Stimulated activated CD8-positive, alpha-beta memory T cell treated with anti-CD3 and anti-CD28 coated beads, Interleukin-2, amount 100 ng/mL, for 1 hour (primary cell): ENCODE measurements at places on chromosomes 4 and X.
A peak's percentile ranks its signal among the peaks of the same experiment; 100 is the strongest.

DNA sequence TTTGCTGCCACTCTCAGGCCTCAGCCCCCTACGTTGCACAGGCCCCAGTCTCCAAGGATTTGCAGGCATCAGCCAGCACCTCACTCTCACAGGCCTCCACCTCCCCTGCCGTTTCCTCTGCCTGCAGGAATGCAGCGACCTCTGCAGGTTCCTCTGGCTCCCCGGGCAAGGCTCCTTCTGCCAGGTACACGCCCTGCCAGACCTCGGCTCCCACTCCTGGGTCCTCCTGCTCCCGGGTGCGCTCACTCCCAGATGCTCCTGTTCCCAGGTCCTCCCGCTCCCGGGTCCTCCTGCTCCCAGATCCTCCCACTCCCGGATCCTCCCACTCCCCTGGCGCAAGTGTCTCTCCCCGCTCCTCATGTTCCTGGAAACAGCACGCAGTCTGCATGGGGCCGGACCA is 144.4 kb upstream of the RADX start:
- no peak for DNase-seq

DNA sequence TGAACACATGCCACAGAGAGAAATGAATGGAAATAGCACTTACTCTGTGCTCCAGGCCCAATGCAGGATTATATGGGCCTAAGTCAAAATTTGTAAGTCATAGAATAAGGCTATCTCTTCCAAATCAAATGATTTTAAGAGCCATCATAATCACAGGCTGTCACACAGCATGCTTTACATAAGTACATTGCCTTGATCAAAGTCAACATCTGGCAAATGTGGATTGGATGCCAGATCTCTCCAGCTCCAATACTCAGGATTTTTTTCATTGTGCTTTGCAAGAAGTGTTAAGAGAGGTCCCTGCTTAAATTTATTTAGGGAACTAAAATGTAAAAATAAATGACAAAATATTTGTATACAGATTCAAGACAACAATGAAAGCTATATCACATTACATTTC is 299.9 kb downstream of the PRDM5 start:
- no peak for DNase-seq

DNA sequence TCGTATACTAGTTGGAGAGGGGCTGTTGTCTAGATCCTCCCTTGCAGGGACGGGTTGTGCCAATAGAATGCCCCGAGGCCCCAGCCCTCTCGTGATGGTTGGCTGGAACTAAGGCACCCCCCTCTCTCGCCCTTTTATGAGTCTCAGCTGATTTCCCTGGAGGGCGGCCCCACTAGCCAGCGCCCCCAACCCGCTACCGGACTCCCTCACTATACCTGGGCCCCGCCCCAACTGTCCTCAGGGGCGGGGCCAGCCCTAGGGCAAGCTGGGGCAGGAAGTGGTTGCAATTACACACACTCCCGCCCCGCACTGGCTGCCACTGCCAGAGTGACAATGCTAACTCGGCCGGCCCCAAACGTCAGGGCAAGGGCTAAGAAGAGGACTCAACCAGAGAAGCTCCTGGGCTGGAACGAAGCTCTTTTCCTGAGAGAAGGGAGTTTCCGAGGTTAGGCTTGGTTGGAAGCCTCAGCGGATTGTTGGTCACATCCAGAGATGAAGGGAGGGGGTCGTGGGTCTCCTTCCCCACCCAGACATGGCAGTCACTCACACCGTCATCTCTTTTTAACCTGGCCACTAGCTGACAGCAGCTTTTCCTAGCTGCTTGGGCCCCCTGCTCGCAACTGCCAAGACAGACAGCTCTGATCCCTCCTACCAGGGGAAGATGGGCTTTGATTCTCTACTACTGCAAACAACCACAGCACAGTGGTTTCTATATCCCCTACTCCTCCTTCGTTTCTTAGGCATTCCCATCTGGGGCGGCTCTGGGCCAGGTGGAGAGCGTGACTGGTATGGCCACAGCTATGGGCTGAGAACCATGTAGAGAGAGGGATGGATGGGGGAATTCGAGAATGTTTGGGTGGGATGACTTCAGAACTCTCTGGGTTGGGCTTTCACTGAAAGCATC is 21.0 kb upstream of the BCORL1 start:
- DNase-seq, result peak; percentile 44

DNA sequence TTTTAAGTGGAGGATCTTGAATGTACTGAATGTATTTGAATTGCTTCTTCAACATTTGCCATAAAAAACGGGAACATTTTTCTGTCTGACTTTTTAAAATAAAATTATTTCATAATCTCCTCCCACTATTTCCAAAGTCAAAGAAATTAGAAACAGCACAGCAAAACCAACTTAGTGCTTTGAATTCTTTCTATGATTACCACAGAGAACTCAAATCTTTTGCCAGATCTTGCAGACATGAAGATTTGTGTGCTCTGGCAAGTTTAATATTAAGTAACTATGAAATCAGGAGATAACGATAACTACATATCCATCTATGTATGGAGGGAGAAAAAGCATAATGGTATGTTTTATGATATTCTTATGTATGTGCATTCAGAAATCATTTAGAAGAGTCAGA is 982.2 kb downstream of the PCDH7 start:
- DNase-seq, result no peak

GRCh38 chrX:108399418-108400165 is 38.6 kb downstream of the COL4A6 start:
- no peak for DNase-seq

DNA sequence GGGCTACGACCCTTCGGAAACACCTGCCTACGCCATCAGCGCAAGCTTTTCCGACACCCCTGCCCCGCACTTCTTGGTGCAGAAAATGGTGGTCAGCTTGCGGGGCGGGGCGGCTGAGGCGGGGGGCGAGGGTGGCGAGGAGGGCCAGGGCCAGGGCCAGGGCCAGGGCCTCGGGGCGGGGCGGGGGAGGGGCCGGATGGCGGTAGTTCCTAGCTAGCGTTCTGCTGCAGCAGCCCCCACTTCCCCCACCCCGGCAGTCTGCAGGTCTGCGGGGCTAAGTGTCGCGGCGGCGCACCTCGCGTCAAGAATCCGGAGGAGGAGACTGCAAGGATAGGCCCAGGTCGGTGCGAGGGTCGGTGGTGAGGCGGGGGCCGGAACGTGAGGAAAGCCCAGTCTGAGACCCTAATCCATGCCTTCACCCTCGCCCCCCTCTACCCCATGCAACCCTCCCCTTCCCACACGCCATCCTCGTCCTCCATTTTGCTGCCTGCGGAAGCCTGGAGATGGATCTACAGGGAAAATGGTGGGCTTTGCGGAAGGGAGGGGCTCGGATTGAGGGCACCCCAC is 600 bp downstream of the BEX4 start:
- DNase-seq, result no peak

GRCh38 chrX:119398974-119399771 is at the start of gene SLC25A43:
Gene SLC25A43, plus strand, starts transcription at chrX:119399336. Its CDS starts 68 bp downstream, at chrX:119399404.
- DNase-seq, result peak; percentile 1

DNA sequence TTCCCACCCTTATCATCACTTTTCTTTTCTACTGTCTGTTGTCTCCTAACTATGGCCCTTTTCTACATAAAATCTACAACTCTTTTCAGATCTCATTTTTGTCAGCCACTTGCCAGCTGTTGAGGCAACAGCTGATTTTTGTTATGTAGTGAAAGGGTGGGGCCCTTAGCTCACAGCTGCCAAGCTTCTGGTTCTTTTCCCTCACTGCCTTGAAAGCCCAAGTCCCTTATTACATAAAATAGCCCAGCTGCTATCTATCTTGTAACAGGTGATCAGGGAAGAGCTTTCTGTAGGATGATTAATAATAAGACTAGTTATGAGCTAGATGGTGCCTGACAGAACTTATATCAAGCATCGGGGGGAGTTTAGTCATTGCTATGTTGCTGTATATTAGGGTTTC is 45.9 kb downstream of the ADGRL3 start:
- DNase-seq, result no peak

DNA sequence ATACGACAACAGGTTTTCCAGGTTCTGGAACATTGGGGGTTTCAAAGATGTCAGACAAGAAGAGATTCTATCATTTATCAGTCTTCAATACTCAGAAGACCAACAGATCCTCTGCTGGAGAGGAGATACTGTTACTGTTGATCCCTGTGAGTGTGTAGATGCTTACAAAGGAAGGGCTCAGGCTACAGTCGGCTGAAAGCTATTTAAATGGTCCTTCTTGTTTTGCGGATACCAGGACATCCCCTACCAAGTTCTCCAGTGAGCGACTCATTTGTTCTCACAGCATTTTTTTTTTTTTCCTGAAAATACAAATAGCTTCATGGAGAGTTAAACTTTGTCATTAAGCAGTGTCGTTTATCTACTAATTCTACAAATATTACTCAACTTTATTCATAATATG is 201.6 kb downstream of the CAMK2D start:
- no peak for DNase-seq

GRCh38 chr4:14138106-14138505 is 510.6 kb upstream of the BOD1L1 start:
- no peak for DNase-seq

DNA sequence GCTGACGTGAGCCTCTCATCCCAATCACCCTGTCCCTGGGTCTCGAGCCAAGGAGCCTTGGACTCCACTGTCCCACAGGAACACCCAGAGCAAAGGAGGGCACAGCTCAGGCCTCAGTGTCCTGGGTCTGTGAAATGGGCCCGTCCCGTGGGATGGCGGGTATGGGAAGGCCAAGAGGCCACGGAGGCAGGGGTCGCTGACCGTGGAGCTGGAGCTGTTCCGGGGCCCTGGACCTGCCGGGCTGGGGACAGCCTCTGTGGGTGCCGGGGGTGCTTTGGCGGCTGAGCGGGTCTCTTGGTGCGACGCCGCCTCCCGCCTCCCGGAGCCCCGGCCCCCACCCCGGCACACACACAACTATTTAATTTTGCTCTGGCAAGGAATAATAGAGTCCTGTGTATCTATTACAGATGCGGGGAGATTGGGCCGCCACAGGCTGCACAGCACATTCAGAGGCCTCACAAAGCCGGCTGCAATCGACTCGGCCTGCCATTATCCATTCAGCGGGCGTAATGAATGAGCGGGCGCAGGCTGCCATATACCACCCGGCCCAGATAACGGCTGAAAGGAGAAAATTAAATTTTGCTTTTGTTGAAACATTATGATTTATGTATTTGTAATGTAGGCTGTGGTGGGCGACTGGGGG is 83.9 kb upstream of the NKX1-1 start:
- no peak for DNase-seq

DNA sequence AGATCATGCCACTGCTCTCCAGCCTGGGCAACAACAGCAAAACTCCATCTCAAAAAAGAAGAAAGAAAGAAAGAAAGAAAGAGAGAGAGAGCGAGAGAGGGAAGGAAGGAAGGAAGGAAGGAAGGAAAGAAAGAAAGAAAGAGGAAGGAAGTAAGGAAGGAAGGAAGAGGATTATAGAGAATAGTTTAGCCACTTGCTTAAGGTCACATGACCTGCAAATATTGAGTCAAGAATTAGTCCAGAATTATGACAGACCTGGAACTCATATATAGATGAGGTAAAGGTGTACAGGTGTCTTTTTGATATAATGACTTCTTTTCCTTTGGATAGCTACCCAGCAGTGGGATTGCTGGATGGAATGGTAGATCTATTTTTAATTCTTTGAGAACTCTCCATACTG is 25.6 kb upstream of the ANTXR2 start:
- DNase-seq, result no peak

DNA sequence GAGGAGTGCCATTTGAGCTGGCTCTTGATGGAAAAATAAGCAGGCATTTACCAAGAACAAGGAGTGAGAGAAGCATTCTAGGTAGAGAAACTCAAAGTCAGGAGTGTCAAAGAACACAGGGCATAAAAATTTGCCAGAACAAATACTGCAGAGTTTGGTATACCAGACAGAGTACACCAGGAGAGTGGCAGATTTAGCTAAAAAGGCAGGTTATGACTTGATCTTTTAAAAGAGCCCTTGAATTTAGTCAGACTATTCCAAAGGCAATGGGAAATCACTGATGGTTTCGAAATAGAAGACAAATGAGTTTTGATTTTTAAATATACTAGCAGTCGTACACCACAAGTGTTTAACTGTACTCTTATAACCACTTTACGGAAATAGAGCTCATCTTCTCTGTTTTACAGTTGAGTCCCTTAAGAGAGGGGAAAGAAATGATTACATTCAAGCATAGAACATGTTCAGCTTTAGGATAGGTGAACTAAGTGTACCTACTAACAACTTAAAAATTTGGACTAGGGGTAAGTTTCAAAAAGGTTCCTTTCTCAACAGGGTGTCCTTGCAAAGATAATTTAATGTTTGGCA is 10.2 kb downstream of the UBE2D3 start:
- DNase-seq, result no peak

DNA sequence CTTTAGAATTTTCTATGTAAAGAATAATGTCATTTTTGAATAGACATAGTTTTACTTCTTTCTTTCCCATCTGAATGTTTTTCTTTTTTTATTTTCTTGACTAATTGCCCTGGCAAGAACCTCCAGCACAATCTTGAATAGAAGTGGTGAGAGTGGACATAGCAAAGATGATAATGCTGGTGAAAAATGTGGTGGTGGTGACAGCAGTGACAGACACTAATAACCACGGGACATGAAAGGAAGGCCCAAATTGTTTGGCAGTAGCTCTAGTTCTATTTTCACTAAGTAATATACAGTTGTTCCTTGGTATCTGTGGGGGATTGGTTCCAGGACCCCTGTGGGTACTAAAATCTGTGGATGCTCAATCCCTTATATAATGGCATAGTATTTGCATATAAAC is 29.6 kb downstream of the C4orf54 start:
- DNase-seq, result no peak

GRCh38 chr4:68359508-68359907 is 9.6 kb upstream of the YTHDC1 start:
- DNase-seq, result no peak

GRCh38 chr4:62377700-62378099 is 1177.6 kb downstream of the ADGRL3 start:
- DNase-seq, result no peak

DNA sequence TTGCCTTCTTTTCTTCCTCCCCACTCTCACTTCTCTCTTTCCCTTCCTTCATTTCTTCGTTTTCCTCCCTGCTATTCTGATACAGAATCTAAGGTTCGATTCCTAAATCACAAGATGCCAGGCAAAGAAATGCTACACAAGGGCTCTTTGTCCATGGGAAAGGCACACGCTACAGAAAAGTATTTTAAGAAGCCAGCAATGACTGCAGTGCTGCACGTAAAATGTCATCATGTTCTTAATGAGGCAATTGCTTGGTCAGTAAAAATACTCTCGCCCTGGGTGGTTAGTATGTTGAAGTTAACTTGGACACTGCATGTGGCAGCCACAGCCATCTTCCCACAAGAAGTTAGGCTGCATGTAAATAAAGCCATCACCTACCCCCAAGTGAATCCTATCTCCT is 178.4 kb downstream of the DHX15 start:
- no peak for DNase-seq

GRCh38 chr4:173466101-173466500 is 63.9 kb downstream of the HAND2 start:
- no peak for DNase-seq

DNA sequence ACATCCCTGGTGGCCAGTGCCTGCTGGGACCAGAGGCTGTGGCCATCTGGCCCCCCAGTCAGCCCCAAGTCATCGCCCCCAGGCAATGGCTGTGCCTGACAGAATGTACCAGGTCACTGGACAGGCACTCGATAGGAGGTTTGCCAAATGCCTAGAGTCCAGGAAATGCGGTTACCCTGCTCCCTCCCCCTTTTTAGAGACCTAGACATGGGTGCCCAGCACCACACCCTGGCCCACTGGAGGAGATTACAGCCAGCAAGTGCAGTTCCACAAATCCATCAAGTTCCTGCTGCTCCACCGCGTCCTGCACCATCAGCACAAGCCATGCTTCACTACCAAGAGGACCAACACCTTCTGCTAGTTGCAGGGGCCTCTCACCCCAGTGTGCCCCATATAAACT is 16.2 kb upstream of the ZFX start:
- DNase-seq, result no peak
